Stimulated activated CD4-positive, alpha-beta T cell treated with anti-CD3 and anti-CD28 coated beads, Interleukin-1b, Interleukin-23, amount 100 ng/mL, for 1 hour (primary cell): ENCODE measurements at places on chromosomes 7 and 10.
A peak's percentile ranks its signal among the peaks of the same experiment; 100 is the strongest.

- DNase-seq: no peak
Observed at GRCh38 chr10:112678581-112678980, 231.6 kb downstream of the VTI1A start.

DNA sequence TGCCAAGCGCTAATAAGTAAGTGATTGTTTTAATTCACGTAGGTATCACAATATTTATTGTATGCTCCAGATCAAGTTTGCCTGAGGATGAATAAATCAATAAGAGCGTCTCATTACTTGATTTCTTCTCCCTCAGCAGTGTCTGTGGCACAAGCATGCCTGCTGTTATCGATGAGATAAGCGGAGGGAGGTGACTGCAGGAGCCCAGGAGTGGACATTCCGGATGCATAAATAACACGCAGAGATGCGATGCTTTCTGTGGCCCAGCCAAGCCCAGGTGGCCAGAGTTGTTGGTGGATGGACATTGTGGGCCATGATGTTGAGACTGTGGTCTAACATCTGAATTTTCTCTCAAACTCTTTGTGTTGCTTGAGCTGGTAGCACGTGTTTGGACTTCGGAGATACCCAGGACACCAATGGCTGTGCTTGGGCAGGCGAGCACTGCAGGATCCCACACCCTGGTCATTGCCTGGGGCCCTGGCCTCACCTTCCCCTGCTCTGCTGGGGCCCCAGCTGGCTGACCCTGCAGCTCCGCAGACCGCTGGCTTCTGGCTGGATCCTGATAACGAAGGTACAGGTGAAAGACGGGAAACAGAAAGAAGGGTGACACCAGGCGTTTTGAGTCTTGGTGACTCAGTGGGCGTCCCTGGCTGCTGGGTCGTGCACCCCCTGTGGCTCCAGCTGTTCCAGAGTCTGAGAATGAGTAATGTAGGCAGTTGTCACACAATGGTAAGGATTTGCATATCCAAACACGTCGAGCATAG is 31.2 kb upstream of the MNX1 start:
- DNase-seq: no peak

- DNase-seq: no peak
Observed at GRCh38 chr10:24762966-24763623, 39.4 kb upstream of the ARHGAP21 start.

DNA sequence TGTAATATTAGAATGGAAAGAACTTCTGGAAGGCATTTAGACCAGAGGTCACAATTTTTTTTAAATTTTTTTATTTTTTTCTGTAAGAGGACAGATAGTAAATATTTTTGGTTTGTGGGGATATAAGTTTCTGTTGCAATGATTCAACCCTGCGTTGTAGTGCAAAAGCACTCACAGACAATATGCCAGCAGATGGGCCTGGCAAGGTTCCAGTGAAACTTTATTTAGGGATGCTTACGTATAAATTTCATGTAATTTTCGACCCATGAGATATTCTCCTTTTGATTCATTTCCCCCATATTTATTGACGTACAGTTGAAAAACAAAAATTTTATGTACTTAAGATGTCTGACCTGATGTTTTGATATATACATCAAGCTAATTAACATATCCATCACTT is 72.8 kb upstream of the NMT2 start:
- DNase-seq: no peak

DNA sequence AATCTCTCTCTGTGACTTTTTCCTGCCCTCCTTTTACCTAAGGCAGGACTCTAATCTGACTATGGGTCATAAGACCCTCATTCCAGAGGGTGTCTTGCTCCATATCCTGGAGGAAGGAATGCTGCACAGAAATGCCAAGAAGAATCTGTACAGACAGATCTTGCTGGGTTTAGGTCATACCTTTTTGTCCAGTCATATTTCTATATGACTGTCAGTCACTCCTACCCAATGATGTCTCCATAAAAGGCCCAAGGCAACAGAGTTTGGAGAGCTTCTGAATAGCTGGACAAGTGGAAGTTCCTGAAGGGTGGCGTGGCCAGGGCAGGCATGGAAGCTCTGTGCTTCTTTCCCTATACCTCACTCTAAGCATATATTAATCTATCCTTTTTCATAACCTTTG is 47.5 kb downstream of the FEZF1 start:
- no peak for DNase-seq

GRCh38 chr7:149855361-149856305 is 17.5 kb downstream of the ZNF862 start:
- DNase-seq: no peak

DNA sequence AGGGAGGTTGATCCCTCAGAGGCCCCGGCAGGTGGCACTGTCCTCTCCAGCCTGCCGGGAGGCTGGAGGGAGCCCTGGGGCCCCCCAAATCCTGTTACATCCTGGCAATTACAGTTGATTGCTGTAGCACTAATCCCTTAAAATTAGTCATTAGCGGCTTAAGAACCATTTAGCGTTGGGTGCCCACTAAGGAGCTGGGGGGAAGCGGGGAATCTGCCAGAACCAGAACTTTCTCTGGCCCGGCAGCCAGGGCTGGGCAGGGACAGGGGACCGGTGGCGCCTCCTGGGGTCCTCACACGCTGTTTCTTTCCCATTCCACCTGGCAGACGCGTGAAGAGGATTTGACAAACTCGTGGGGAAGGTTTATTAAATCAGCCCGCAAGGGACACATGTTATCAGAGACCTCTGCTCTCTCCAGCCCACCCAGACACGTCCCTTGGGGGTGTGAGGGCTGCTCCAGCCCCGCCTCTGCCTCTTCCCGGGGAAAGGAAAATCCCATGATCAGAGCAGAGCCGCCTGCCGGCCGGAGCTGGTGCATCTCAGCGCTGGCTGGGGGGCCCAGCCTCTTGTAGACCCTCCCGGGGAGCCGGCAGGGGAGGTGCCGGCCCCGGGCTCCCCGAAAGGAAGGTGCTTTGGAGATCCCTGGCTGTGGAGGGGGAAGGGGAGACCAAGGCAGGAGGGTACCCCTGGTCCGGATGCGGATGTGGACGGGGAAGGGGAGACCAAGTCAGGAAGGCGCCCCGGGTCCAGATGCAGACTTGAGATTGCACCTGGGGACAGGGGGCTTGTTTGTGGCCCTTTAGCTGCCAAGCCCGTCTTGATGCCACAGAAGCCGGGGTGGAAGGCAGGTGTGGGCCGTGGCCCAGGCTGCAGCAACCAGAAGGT is 142.7 kb downstream of the ELFN1 start:
- DNase-seq: no peak

- no peak for DNase-seq
Observed at GRCh38 chr10:76983624-76984023, 654.0 kb downstream of the KCNMA1 start.

- DNase-seq: no peak
Observed at GRCh38 chr7:16232273-16232672, 189.1 kb downstream of the CRPPA start.

DNA sequence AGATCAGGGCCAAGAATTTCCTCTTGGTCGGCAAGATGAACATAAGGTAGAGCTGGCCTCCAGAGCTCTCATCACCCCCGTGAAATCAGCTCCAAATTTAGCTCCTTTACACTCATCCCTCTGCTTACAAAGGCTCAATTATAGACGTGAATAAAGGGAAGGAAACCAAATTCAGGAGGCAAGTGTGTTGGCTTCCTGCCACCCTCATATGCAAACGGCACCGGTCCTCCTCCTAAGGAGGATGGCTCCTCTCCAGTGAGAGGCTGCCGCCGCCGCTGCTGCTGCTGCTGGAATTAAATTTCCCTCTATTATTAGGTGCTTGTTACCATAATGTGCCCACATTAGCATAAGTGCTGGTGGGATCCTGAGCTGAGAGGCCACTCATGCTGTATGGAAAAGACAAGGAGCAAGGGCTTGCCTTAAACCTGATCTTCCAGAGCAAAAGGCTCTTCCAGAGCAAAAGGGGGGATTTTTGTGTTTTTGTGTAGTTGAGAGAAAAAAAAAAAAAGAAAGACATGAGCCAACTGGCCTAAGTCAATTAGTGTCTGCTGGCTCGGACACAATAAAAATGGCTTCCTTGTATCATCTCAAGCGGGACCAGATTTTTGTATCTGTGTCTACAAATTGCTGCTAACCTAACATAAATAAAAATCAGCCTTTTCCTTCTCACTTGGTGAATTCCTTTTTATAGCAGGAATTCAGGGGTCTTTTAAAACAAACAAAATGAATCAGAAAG is 68.4 kb downstream of the CDHR3 start:
- no peak for DNase-seq

GRCh38 chr10:88783724-88784123 is 18.8 kb upstream of the LIPM start:
- DNase-seq: no peak

- peak; percentile 73 for DNase-seq
Observed at GRCh38 chr10:97914837-97915211, 65.2 kb downstream of the GOLGA7B start.

DNA sequence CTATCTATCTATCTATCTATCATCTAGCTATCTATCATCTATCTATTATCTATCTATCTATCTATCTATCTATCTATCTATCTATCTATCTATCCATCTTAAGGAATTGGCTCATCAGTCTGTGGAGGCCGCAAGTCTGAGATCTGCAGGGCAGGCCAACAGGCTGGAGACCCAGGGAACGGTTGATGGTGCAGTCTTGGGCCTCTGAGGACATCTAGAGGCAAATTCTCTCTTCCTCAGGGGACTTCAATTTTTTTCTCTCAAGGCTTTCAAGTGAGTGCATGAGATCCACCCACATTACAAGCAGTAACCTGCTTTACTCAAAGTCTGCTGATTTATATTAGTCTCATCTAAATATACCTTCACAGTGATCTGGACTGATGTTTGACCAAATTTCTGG is 197.0 kb downstream of the GLRX3 start:
- DNase-seq: no peak

- no peak for DNase-seq
Observed at GRCh38 chr7:117992635-117993376, 119.6 kb upstream of the CTTNBP2 start.

GRCh38 chr10:125799451-125800182 is 23.4 kb downstream of the UROS start:
- DNase-seq: no peak

GRCh38 chr10:19628767-19629560 is 187.3 kb upstream of the PLXDC2 start:
- no peak for DNase-seq

GRCh38 chr10:27464993-27465392 is 39.1 kb upstream of the RAB18 start:
- DNase-seq: no peak

DNA sequence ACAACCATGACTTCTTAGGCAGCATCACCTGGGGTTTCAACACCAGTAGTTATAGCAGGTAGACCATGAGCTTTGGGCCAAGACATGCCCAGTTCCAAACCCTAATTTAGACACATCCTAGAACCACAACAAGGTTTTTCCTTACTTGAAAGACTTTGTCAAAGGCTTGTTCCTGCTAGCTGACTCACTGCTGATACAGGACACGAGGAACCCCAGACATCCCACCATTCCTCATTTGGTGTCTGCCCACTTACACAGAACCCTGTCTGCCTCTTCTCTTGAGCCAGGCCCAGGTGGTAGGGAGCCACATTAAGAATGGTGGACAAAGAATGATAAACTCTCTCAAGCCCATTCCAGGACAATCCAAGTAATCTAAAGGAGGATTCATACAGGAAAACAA is 109.0 kb downstream of the CCDC71L start:
- no peak for DNase-seq

- DNase-seq: no peak
Observed at GRCh38 chr7:6530626-6531491, 20.4 kb downstream of the GRID2IP start.

- DNase-seq: no peak
Observed at GRCh38 chr10:89627830-89628229, 17.2 kb downstream of the PANK1 start.

DNA sequence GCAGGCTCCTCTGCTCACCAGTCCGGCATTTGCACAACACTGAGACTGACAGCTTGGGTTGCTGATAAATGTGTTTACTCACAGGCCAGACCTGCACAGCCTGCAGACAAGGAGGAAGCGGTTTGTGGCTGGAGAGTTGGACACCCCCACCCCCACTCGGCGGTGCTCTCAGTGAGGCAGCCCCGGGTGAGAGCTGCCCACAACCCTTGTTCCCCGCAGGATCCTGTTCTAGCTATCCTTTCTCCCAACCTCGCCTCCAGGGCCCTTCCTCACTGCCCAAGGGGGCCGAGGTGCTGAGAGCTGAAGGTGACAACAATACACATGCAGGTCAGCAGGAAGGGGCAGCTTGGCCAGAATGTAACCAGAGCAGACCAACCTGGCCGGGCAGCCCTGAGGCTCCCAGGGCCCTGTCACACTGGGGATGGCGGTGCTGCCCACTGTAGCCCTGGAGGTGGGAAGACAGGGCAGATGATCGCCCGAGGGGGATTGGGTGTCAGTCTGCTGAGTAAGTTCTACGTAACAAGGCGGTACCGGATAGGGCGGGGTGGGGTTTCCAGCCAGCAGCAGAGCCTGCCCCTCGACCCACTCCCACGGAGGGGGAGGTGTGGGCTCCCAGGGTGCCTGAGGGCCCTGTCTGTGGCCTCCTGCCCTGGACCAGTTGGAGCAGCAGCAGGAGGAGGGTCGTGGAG is 2.1 kb upstream of the ADAM8 start:
- DNase-seq: no peak

DNA sequence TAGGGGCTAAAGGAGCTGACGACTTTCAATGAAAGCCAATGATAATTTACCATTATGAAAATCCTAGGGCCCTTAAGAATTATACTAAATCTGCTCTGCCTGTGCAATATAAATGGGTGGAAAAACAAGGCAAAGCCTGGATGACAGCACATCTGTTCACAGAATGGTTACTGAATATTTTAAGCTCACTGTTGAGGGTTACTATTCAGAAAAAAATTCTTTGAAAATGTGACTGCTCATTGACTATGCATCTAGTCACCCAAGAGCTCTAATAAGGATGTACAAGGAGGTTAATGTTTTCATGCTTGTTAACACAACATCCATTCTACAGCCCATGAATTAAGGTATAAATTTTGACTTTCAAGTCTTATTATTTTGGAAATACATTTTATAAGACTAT is 8.9 kb downstream of the DKK1 start:
- DNase-seq: no peak

DNA sequence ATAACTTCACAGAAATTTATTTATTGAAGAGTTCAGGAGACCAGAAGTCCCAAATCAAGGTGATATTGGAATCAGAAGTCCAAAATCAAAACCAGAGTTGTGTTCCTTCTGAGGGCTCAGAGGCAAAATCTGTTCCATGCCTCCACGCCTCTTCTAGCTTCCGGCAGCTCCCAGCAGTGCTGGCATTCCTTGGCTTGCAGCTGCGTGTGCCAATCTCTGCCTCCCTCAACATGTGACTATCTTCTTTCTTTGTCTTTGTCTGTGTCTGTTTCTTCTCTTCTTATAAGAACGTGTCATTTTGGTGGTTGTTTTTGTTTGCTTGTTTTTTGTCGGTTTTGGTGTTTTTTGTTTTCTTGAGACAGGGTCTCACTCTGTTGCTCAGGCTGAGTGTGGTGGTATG is 116.1 kb downstream of the APBB1IP start:
- DNase-seq: no peak

DNA sequence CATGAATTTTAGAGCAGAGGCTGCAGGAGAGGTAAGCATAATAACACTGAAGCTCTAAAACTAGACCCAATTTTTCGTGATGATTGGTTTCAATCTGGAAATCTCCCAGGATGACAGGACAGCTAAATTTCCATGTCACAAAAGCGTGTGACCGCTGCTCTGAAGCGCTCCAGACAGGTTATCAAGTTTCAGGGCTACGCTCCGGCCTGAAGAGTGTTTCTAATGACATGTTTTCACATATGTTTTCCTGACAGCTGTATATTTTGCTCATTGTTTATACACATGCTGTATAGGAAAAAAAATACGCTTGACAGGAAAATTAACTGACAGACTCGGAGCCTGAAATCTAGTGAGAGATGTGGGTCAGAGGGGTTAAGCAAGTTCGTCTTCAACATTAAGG is 219.8 kb upstream of the BMPER start:
- DNase-seq: no peak

- DNase-seq: no peak
Observed at GRCh38 chr10:44398271-44398670, 13.4 kb upstream of the CXCL12 start.
